CD4-positive, alpha-beta T cell (primary cell): ENCODE measurements at places on chromosomes 1 and 21.

- no peak overlapping the region for H3K4me3 ChIP-seq
- peak; percentile 70 for DNase-seq
Observed at GRCh38 chr1:205658943-205659581, 21.2 kb downstream of the SLC45A3 start.

DNA sequence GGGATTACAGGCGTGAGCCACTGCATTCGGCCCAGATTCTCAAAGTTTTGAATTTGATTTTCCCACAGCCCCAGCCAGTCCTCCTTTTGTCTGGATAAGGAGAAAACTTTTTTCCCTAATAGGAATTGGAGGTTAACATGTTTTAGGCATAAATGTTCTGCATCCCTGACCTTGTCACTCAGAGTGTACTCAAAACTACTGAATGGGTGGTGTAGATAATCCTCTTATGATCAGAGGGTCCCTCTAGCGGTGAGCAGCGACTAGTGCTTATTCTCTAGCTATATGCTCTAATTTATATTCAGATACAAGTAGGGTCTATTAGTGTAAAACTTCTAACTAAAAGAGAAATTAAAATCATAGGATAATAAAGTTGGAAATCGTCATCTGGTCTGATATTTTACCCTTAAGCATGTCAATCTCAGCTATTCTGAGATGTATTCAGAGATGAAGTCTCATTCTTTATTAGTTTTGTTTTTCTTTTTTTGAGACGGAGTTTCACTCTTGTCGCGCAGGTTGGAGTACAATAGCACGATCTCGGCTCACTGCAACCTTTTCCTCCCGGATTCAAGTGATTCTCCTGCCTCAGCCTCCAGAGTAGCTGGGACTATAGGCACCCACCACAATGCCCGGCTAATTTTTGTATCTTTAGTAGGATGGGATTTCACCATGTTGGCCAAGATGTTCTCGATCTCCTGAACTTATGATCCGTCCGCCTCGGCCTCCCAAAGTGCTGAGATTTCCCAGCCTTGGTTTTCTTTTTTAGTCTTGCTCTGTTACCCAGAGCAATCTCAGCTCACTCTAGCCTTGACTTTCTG lies 2.7 kb upstream of the PSMD4 start:
- no peak overlapping the region for H3K4me3 ChIP-seq
- H3K36me3 ChIP-seq, result peaks cover 23% of the 10 kb centered on the region
- no peaks in the 10 kb centered on the region for H3K27me3 ChIP-seq
- no peak overlapping the region for H3K27ac ChIP-seq
- DNase-seq, result peak; percentile 59
- H3K4me1 ChIP-seq, result peaks cover 16% of the 10 kb centered on the region

- H3K4me1 ChIP-seq, result no peaks in the 10 kb centered on the region
- H3K27me3 ChIP-seq, result no peaks in the 10 kb centered on the region
- DNase-seq, result no peak
- peaks cover 92% of the 10 kb centered on the region for H3K36me3 ChIP-seq
- no peak overlapping the region for H3K4me3 ChIP-seq
Observed at GRCh38 chr1:15928971-15929965, 46.6 kb downstream of the ZBTB17 start.

- peaks cover 3% of the 10 kb centered on the region for H3K27me3 ChIP-seq
- no peak for DNase-seq
- no peaks in the 10 kb centered on the region for H3K36me3 ChIP-seq
- H3K27ac ChIP-seq, result no peak overlapping the region
Observed at GRCh38 chr1:227428803-227429202, 110.5 kb upstream of the CDC42BPA start.

GRCh38 chr1:67431869-67432578 lies 1.8 kb upstream of the SERBP1 start:
- no peak for DNase-seq
- no peaks in the 10 kb centered on the region for H3K36me3 ChIP-seq
- no peak overlapping the region for H3K4me3 ChIP-seq
- peaks cover 4% of the 10 kb centered on the region for H3K4me1 ChIP-seq

DNA sequence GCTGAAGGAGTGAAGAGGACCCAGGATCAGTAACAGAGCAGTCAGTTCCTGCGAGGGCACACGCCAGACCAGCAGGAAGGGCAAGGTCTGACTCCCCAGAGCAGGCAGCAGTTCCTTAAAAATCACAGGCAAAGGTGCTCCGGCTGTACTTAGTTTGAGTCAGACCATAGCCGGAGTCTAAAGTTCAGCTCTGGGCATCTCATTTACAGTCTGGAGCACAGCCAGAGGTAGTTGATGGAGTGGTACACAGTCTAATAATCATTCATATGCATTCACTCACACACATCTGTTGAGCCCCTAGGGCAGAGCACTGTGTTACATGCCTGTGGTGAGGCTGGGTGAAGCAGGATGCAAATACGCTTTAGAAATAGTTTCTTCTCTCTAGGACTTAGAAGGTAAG lies 7.3 kb upstream of the AMIGO1 start:
- H3K4me1 ChIP-seq, result no peaks in the 10 kb centered on the region
- H3K27me3 ChIP-seq, result no peaks in the 10 kb centered on the region
- H3K4me3 ChIP-seq, result no peak overlapping the region

- H3K36me3 ChIP-seq, result no peaks in the 10 kb centered on the region
- H3K27me3 ChIP-seq, result peaks cover 22% of the 10 kb centered on the region
- H3K4me1 ChIP-seq, result no peaks in the 10 kb centered on the region
- no peak overlapping the region for H3K27ac ChIP-seq
Observed at GRCh38 chr1:182410620-182411273, 10.3 kb upstream of the TEDDM1 start.

GRCh38 chr21:33977721-33978369 lies 62.2 kb upstream of the ATP5PO start:
- H3K4me3 ChIP-seq, result no peak overlapping the region
- peak overlapping the region; percentile 30 for H3K27ac ChIP-seq
- H3K4me1 ChIP-seq, result peaks cover 34% of the 10 kb centered on the region
- H3K36me3 ChIP-seq, result no peaks in the 10 kb centered on the region

DNA sequence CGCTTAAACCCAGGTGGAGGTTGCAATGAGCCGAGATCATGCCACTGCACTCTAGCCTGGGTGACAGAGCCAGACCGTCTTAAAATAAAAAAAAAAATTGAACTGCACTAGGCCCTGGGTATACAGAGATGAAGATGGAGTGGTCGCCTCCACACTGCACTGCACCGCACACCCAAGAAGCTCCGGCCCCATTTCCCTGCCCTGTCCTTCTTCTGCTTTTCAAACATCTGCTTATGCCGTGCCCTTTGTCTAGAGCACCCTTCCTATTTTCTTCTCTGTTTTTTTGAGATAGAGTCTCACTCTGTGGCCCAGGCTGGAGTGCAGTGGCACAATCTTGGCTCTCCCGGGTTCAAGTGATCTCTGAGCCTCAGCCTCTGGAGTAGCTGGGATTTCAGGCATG lies 17.4 kb downstream of the IQGAP3 start:
- no peaks in the 10 kb centered on the region for H3K36me3 ChIP-seq
- H3K4me1 ChIP-seq, result no peaks in the 10 kb centered on the region
- no peaks in the 10 kb centered on the region for H3K27me3 ChIP-seq
- H3K27ac ChIP-seq, result no peak overlapping the region
- H3K4me3 ChIP-seq, result no peak overlapping the region

DNA sequence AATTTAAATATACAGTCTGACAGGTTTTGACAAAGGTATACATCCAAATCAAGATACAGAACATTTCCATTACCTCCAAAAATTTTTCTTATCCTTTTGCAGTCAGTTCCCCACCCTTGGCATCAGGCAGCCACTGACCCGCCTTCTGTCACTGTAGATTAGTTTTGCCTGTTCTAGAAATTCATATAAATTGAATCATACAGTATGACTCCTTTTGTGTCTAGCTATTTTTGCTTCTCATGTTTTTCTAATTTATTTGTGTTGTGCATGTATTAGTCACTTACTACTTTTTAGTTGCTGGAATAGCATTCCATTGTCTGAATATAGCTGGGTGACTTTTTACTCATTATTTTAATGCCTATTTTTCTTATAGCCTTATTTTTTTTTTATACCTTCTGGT lies 3.8 kb downstream of the UTP25 start:
- H3K4me1 ChIP-seq, result peaks cover 25% of the 10 kb centered on the region
- H3K4me3 ChIP-seq, result no peak overlapping the region
- H3K36me3 ChIP-seq, result peaks cover 62% of the 10 kb centered on the region
- H3K27me3 ChIP-seq, result no peaks in the 10 kb centered on the region
- no peak overlapping the region for H3K27ac ChIP-seq

GRCh38 chr1:32984455-32985171 lies 20.0 kb upstream of the RNF19B start:
- H3K27ac ChIP-seq, result peak overlapping the region; percentile 54
- peaks cover 76% of the 10 kb centered on the region for H3K4me1 ChIP-seq
- no peaks in the 10 kb centered on the region for H3K27me3 ChIP-seq
- no peak overlapping the region for H3K4me3 ChIP-seq
- DNase-seq, result peak; percentile 86

- H3K27me3 ChIP-seq, result no peaks in the 10 kb centered on the region
- H3K27ac ChIP-seq, result no peak overlapping the region
- H3K36me3 ChIP-seq, result no peaks in the 10 kb centered on the region
- peaks cover 67% of the 10 kb centered on the region for H3K4me1 ChIP-seq
Observed at GRCh38 chr1:41658431-41659158, 174.1 kb upstream of the EDN2 start.

GRCh38 chr1:5427026-5427613 lies 565.1 kb downstream of the NPHP4 start:
- no peak overlapping the region for H3K4me3 ChIP-seq
- no peak for DNase-seq
- H3K36me3 ChIP-seq, result no peaks in the 10 kb centered on the region
- H3K27me3 ChIP-seq, result peaks cover 4% of the 10 kb centered on the region
- peaks cover 18% of the 10 kb centered on the region for H3K4me1 ChIP-seq
- H3K27ac ChIP-seq, result no peak overlapping the region
